Lower lobe of right lung (tissue), 2 donors: ENCODE measurements at places on chromosomes 4 and X.

GRCh38 chrX:3820167-3820566, 106.7 kb upstream of the PRKX start:
- H3K27ac ChIP-seq: no peak overlapping the region
- H3K36me3 ChIP-seq: no peaks in the 10 kb centered on the region
- H3K27me3 ChIP-seq: no peaks in the 10 kb centered on the region
- DNase-seq: no peak
- no peak overlapping the region for H3K4me3 ChIP-seq

DNA sequence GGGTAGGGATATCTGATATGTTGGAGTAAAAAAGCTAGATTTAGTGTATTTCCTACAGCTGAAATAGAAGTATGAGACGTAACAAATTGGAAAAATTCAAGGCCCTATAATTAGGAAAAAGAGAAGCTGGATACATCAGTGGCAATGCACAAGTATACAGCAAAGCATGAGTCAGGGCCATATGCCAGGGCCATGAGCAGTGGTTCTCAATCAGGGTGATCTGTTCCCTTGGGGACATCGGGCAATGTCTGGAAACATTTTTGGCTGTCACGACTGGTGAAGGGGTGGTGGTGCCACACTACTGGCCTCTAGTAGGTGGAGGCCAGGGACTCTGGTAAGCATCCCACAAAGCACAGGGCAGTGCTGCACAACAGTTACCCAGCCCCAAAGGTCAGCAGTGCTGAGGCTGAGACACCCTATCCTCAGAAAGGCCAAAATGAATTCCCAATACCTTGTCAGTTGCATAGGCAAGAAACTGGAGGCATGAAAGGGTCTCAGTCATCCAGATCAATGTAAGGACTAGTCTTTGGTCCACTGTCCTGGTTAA, 36.8 kb upstream of the NAP1L5 start:
- no peak overlapping the region for H3K4me3 ChIP-seq
- DNase-seq: no peak
- no peaks in the 10 kb centered on the region for H3K27me3 ChIP-seq

- no peaks in the 10 kb centered on the region for H3K4me1 ChIP-seq
- no peaks in the 10 kb centered on the region for H3K36me3 ChIP-seq
- H3K4me3 ChIP-seq: no peak overlapping the region
- no peaks in the 10 kb centered on the region for H3K27me3 ChIP-seq
- no peak for DNase-seq
Measured at GRCh38 chr4:73682508-73682907, 57.9 kb upstream of the CXCL8 start.

GRCh38 chr4:79043138-79043537, 103.9 kb upstream of the PAQR3 start:
- no peak overlapping the region for H3K27ac ChIP-seq
- no peaks in the 10 kb centered on the region for H3K36me3 ChIP-seq
- no peaks in the 10 kb centered on the region for H3K4me1 ChIP-seq
- no peak for DNase-seq
- H3K4me3 ChIP-seq: no peak overlapping the region
- no peaks in the 10 kb centered on the region for H3K27me3 ChIP-seq

DNA sequence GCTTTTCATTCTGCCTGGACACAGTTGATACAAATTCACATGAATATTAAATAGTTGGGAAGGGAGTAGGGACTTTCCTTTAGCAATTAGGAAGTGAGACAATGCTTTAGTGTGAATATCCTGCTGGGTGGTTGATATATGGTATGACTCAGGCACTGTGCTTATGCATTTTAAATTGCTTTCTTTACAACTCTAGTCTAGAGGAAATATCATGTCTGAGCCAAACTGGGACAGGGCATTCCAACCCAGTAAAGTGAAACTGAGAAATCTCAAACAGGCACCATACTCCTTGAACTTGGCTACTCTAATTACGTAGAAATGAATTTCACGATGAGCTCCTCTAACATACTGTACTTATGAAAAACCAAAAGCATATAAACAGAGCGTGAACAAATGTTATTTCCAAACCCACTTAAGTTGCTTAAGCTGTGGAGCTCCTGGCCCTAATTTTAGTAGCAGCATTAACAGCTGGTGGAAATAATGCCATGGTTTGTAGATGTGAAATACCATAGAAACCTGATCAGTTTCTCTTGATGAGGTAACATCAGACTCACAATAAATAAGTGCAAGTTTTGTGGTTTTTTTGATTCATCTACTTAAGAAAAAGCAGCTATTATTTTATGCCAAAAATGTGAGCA, 242.9 kb upstream of the GK2 start:
- H3K4me1 ChIP-seq: peaks cover 10% of the 10 kb centered on the region
- H3K27me3 ChIP-seq: no peaks in the 10 kb centered on the region
- no peak for DNase-seq
- no peak overlapping the region for H3K4me3 ChIP-seq
- H3K36me3 ChIP-seq: no peaks in the 10 kb centered on the region

DNA sequence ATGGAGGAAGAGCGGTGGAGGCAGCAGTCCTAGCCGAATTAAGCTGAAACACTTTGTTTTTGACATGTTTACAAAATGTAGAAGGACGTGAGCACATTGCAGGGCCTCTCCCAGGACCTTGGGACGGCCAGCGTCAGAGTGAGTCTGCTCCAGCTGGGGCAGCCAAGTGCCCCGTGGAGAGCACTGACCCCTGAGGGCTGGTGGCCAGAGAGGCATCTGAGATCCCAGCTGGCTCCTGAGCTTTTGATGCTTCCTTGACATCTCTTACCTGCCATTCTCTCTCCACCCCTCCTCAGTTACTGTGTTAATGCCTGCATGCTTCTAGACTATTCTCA, 24.7 kb downstream of the NAT8L start:
- H3K4me3 ChIP-seq: no peak overlapping the region
- H3K27me3 ChIP-seq: no peaks in the 10 kb centered on the region
- H3K36me3 ChIP-seq: no peaks in the 10 kb centered on the region
- DNase-seq: no peak
- no peaks in the 10 kb centered on the region for H3K4me1 ChIP-seq
- no peak overlapping the region for H3K27ac ChIP-seq

- H3K36me3 ChIP-seq: no peaks in the 10 kb centered on the region
- no peak overlapping the region for H3K4me3 ChIP-seq
- no peaks in the 10 kb centered on the region for H3K27me3 ChIP-seq
- no peaks in the 10 kb centered on the region for H3K4me1 ChIP-seq
Measured at GRCh38 chrX:78708816-78709215, 38.7 kb upstream of the LPAR4 start.

GRCh38 chrX:57904176-57904880, 5.9 kb downstream of the ZXDA start:
- H3K4me1 ChIP-seq: peaks cover 10% of the 10 kb centered on the region
- DNase-seq: no peak
- no peaks in the 10 kb centered on the region for H3K36me3 ChIP-seq
- H3K27me3 ChIP-seq: no peaks in the 10 kb centered on the region

GRCh38 chr4:108596344-108596743, 24.0 kb upstream of the RPL34 start:
- no peak overlapping the region for H3K27ac ChIP-seq
- no peaks in the 10 kb centered on the region for H3K36me3 ChIP-seq
- no peaks in the 10 kb centered on the region for H3K27me3 ChIP-seq
- DNase-seq: no peak
- no peaks in the 10 kb centered on the region for H3K4me1 ChIP-seq

DNA sequence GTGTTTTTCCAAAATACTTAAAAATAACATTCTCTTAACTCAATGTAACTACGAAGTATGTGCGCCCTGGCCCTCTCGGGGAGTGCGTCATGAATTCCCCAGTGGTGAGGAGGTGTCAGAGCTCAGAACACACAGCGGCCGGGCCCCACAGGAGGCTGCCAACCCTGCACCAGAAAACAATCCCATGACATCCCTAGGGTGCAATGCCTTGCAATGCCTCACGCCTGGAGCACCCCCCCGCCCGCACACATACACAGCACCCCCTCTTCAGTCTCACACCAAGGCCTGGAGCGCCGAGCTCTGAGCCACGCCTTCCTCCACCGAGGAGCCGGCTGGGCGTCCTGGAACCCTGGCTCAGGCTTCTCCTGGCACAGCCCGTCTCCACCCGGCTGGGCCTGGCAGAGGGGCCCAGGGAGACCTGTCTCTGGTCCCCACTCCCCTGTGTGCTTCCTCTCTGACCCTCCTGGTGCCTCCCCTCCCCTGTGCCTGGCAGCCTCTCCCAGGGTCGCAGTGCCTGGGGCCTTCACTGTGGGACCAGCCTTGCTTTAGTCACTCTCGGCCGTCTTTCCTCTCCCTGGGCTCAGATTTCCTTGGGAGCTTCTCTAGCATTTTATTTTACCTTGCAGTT, 108.2 kb upstream of the ADRA2C start:
- peaks cover 69% of the 10 kb centered on the region for H3K27me3 ChIP-seq
- H3K4me1 ChIP-seq: no peaks in the 10 kb centered on the region
- no peak overlapping the region for H3K4me3 ChIP-seq
- H3K36me3 ChIP-seq: no peaks in the 10 kb centered on the region
- H3K27ac ChIP-seq: no peak overlapping the region
- no peak for DNase-seq

- no peak for DNase-seq
- no peaks in the 10 kb centered on the region for H3K27me3 ChIP-seq
- no peak overlapping the region for H3K4me3 ChIP-seq
- H3K36me3 ChIP-seq: peaks cover 42% of the 10 kb centered on the region
Measured at GRCh38 chr4:7816771-7817170, 122.9 kb downstream of the AFAP1 start.

DNA sequence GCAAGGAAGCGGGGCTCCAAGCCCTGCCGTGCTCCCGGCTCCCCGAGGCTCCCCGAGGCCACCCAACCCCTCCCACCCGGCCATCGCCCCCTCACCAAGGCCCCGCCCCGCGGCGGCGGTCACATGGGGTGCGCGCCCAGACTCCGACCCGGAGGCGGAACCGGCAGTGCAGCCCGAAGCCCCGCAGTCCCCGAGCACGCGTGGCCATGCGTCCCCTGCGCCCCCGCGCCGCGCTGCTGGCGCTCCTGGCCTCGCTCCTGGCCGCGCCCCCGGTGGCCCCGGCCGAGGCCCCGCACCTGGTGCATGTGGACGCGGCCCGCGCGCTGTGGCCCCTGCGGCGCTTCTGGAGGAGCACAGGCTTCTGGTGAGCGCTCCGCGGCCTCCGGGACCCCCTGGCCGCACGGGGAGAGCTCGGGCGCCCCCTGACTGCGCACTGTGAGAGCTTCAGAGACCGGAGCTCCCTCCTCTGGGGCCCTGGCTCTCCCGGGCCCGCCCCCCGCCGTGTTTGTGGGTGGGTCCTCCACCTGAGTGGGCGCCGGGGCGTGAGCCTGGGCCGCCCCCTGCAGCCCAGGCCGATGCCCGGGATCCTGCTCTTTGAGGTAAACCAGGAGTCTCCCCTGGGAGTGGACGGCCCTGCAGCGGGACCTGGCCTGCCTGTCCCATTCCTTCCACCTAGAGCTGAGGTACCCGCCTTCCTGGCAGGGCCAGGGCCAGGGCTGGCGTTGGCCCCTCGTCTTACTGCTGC, at the start of gene IDUA:
Gene IDUA (plus strand): TSS at position 166 of the 745 bp plus-strand sequence. CDS start 41 bp downstream, at position 207.
- H3K4me3 ChIP-seq: peak within 1 kb of the TSS; percentile 88
- peaks cover 36% of the 10 kb centered on the region for H3K4me1 ChIP-seq
- peak; percentile 91 for DNase-seq
- H3K36me3 ChIP-seq: no peaks in the 10 kb centered on the region
- peak within 1 kb of the TSS; percentile 75 for H3K27ac ChIP-seq

- no peaks in the 10 kb centered on the region for H3K27me3 ChIP-seq
- no peaks in the 10 kb centered on the region for H3K4me1 ChIP-seq
- H3K36me3 ChIP-seq: no peaks in the 10 kb centered on the region
- no peak for DNase-seq
- H3K27ac ChIP-seq: no peak overlapping the region
Measured at GRCh38 chr4:133921280-133922195, 280.1 kb downstream of the PABPC4L start.

DNA sequence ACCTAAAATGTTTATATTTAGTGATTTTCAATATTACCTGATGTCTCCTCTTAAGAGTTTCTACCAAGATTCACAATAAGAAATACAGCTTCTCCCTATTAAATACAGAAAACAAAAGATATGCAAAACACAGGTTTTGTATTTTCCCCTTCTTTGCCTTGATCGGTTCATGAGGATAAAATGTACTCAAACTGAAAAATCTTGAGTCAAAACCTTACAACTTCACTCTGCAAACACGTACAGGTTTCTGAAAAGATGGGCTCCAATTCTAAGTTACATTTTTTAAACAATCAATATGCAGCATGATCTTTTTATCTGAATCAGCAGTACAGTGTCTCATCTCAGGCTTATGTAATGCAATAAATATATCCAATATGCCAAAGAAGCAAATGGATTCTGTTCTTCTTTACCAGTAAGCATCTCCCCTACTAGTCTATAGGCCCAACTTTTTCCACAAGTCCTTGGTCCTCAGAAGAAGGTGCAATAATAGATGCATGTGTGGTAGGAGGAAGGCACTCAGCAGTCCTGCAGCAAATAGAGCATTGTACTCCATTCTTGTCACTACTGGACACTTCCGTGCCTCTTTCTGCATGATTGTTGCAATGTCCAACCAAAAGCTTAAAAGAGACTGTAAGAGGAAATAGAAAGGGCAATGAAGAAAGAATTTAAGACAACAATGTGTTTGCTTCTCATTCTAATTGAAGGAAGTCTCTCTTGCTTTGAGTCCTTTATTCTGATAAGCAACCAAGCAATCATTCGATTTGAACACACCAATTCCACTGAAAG, 3.2 kb downstream of the MAPK10 start:
- no peaks in the 10 kb centered on the region for H3K27me3 ChIP-seq
- H3K4me1 ChIP-seq: no peaks in the 10 kb centered on the region
- H3K4me3 ChIP-seq: no peak overlapping the region
- DNase-seq: no peak

- H3K4me3 ChIP-seq: no peak overlapping the region
- no peak for DNase-seq
- no peaks in the 10 kb centered on the region for H3K4me1 ChIP-seq
Measured at GRCh38 chrX:40383360-40383759, 197.4 kb upstream of the ATP6AP2 start.

- H3K4me3 ChIP-seq: no peak overlapping the region
- no peaks in the 10 kb centered on the region for H3K27me3 ChIP-seq
- DNase-seq: peak; percentile 39
- H3K36me3 ChIP-seq: no peaks in the 10 kb centered on the region
- peaks cover 27% of the 10 kb centered on the region for H3K4me1 ChIP-seq
Measured at GRCh38 chr4:2361366-2362265, 56.8 kb downstream of the ZFYVE28 start.

GRCh38 chr4:185352202-185352601, 43.5 kb downstream of the LRP2BP start:
- H3K36me3 ChIP-seq: peaks cover 75% of the 10 kb centered on the region
- no peak overlapping the region for H3K4me3 ChIP-seq
- H3K4me1 ChIP-seq: no peaks in the 10 kb centered on the region
- H3K27me3 ChIP-seq: no peaks in the 10 kb centered on the region
- no peak overlapping the region for H3K27ac ChIP-seq
- no peak for DNase-seq

DNA sequence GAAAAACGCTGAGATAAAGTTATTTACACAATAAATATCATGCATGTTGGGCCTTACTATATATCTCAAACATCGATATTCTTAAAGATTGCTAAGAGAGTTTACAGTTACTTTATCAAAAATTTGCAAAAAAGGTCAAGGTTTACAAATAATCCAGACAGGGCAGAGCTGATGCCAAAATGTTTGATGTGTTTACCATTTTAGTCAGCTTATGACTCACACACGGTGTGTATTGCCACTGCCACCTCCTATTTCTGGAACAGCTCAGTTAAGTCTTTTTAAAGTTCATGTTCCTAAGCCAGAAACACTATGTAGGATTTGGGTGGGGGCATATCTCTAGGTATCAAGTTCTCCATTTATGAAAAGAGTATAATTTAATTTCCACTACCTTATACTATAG, 580.6 kb downstream of the INPP4B start:
- H3K36me3 ChIP-seq: no peaks in the 10 kb centered on the region
- H3K27ac ChIP-seq: no peak overlapping the region
- no peaks in the 10 kb centered on the region for H3K4me1 ChIP-seq
- no peaks in the 10 kb centered on the region for H3K27me3 ChIP-seq
